ENCODE measurements at places on chromosomes 2 and 18. TPM values are rescaled to one million over a fixed set of nuclear protein-coding genes. Genes with fewer than 3 reads are reported as not detected.

GRCh38 chr2:236748385-236748784 is 178.8 kb downstream of the ACKR3 start:
- no peaks in the 10 kb centered on the region for H3K36me3 ChIP-seq
- no peak for DNase-seq
- no peak overlapping the region for H3K27ac ChIP-seq
- H3K27me3 ChIP-seq: peaks cover 24% of the 10 kb centered on the region
- H3K4me1 ChIP-seq: no peaks in the 10 kb centered on the region

The LBH gene
- 0.09 TPM for total RNA-seq

DNA sequence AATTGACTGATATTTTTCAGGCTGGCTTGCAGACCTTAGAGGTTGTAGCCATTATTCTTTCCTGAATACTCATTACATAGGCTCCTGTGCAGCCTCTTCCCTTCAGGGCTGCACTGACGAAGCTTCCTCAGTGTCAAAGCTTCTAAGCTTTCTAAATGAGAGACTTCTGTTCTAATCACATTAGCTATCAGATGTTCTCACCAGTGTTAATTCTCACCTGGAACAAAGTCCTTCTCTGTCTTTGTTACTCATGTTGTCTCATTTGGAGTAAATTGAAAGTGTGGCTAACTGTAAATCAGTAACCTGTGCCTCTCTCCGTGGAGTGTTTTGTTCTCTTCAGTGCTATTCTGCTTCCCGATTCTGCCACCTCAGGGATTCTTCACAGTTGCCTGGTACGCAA is 76.9 kb downstream of the MC4R start:
- H3K4me3 ChIP-seq: no peak overlapping the region
- H3K36me3 ChIP-seq: no peaks in the 10 kb centered on the region
- no peak for DNase-seq

The ACAA2 gene
- total RNA-seq: 269 TPM

DNA sequence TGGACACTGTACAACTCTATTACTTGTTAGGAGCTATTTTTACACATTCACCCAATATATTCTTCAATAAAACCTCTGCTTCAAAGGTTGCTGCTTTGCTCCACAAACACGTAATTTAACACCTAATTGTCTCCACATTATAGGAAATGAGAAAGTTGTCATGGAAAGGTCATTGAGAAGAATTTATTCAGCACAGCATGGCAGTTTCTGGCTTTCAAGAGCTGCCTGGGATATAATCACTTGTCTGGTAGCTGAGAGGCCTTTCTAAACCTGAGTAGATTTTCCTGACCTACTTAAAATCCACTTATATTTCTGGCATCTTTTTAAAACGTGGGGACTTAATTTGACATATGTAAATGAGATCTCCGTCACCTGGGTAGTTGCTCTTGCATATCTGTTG is 216.1 kb downstream of the ZNF804A start:
- DNase-seq: no peak
- no peak overlapping the region for H3K27ac ChIP-seq
- no peaks in the 10 kb centered on the region for H3K36me3 ChIP-seq
- no peaks in the 10 kb centered on the region for H3K27me3 ChIP-seq

- no peaks in the 10 kb centered on the region for H3K36me3 ChIP-seq
- no peaks in the 10 kb centered on the region for H3K27me3 ChIP-seq
- no peaks in the 10 kb centered on the region for H3K4me1 ChIP-seq
- DNase-seq: no peak
- no peak overlapping the region for H3K4me3 ChIP-seq
- no peak overlapping the region for H3K27ac ChIP-seq
These were observed 55.0 kb downstream of the GPD2 start for GRCh38 chr2:156491176-156491575.

GRCh38 chr2:230862292-230862691 is 2.5 kb upstream of the ITM2C start:
- H3K36me3 ChIP-seq: no peaks in the 10 kb centered on the region
- H3K27me3 ChIP-seq: peaks cover 23% of the 10 kb centered on the region
- no peak overlapping the region for H3K27ac ChIP-seq
- H3K4me3 ChIP-seq: no peak overlapping the region

DNA sequence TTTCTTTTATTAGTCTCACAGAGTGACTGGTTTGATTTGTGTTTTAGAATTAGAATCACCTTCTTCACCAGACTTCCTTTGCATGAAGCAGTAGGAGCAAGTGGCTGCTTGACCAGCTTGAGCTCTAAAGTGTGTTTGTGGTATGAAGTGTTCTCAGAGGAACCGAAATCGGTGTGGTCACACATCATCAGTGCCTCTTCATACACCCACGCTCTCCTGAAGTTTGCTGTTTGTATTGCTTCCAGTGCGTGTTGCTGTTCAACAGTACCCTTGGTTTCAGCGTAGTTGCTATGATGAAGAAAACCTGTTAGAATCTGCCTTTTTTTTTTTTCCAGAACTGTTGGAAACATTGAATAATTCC is 77.9 kb downstream of the LIMS1 start:
- no peak for DNase-seq
- peaks cover 4% of the 10 kb centered on the region for H3K36me3 ChIP-seq

DNA sequence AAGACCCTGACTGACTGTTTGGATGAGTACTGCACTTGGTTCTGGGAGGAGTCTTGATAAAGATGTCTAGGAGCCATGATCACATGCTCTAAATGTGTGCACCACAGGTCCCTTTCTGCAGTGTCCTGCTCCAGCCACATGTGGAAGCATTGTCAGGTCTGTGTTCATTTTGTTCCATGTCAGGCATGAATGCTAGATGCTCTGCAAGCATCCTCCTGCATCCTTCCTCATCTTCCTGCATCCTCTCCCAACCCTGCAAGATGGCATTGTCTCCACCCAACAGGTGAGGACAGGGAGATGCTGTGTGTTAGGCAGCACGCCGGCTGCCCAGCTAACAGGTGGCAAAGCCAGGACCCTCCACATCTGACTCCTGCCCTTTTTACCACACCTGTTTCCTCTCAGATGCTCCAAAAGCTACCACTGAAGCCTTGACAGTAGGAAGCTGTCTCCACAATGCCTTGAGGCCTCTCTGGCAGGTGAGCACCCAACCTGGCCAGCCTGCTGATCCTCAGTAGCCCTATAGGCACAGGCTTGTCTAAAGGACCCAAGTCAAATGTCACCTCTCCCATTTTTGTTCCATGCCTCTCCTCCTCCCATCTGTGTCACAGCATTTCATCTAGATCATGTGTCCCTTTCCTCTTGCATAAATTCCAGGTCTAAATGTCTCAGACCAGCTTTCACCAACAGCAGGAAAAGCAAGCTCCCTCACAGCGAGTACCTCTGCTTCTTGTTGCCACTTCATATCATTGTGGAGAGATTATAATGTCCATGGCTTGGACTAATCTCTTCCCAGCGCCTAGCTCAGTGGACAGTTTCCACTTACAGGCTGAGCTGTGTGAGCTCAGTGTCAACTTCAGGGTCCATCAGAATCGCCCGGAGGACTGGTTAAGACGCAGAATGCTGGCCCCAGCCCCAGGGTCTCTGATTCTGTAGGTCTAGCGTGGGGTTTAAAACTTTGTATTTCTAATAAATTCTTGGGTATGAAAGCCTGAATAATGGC is 55.0 kb downstream of the TMEM163 start:
- no peak overlapping the region for H3K4me3 ChIP-seq
- peaks cover 11% of the 10 kb centered on the region for H3K27me3 ChIP-seq
- no peak for DNase-seq
- H3K27ac ChIP-seq: no peak overlapping the region
